A375 (cell line): ENCODE measurements at places on chromosomes 2 and 18. TPM values are rescaled to one million over a fixed set of nuclear protein-coding genes. Genes with fewer than 3 reads are reported as not detected.

Gene SLC11A1
- 0.16 and 1.7 TPM in 2 replicates for total RNA-seq

Gene SNED1
- total RNA-seq = 10.2 and 13.6 TPM in 2 replicates

Gene IL1RN
- not detected in 2 replicates for total RNA-seq

Gene DNAH6
- 0.11 TPM in 1 of 2 replicates, not detected in the other for total RNA-seq

Gene CCDC93
- 8.8 and 11.0 TPM in 2 replicates for total RNA-seq

Gene SERPINB12
- not detected in 2 replicates for total RNA-seq

Gene GAD1
- total RNA-seq = 7.2 and 8.1 TPM in 2 replicates
